ENCODE measurements at places on chromosomes 1 and 21.

- DNase-seq: no peak
Measured at GRCh38 chr1:6507037-6507428, 15.6 kb upstream of the PLEKHG5 start.

DNA sequence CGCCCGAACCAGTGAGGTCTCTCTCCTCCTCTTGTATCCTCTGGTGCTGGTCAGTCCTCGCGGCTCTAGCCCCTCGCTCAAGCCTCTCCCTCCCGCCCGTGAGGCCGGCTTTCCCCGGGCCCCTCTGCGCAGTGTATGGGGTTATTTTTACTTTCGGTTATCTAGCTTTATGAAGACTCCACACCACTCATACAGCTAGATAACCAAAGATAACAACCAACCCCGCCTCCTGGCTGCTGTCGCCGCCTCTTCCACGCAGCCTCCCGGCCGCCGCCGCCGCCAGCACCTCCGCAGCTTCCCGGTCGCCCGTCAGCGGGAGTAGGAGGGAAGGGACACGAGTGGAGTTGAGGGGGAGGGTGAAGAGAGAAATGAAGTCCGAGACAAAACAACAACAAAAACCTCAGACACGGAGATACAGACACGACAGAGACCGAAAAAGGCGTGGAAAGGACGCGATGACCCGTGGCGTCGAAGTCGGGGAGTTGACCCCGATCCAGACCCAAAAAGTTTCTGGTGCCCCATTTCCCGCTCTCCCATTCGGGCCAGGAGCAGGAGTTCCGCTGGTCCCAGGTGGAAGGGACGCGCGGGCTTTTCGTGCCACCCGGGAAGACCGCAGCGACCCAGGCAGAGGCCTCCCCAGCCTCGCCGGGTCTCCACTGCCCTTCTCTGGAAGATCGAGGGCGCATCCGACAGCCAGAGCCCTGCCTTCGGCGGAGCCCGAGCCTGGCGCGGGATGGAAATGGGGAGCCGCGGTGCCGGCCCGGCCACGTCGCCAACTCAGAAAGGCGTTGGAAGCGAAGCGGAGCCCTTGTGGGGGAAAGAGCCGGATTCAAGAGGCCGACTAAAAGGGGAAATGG is 51.4 kb downstream of the RHBG start:
- peak; percentile 37 for DNase-seq

- DNase-seq: no peak
Measured at GRCh38 chr1:57612833-57613232, 189.0 kb upstream of the DAB1 start.

DNA sequence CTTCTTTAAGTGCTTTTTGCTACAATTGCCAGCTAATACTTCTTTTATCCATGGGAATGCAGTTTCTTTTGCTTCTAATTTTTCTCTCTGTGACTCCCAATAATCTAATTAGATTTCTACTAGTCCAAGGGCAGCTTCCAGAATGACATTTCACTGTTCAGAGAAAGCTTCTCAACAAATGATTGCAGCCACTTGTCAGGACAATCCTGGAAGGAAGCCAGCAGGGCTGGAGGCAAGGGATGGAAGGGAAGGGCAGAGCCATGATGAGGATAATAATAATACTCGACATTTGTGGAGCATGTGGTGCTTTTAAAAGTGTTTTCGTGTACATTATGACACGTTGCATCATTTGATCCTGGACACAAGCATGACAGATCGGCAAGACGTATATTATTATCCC is 19.4 kb downstream of the F11R start:
- no peak for DNase-seq

DNA sequence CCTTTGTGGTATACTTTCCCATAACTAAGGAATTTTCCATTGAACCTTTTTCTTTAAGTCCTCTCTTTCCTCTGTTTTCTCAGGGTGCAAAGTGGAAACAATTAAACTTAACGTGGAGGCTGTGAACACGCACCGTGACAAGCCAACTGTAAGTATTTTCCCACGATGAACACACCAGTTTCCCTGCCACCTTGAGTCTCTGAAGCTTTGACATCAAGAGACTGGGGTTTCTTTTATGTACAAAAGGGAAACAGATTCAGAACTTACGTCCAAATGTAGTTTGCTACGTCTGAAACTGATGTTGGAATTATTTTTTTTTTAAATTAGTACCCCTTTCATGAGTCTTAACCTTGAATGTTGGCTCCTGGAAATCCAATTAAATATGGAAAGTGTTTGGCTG is 17.2 kb upstream of the C4BPB start:
- no peak for DNase-seq

DNA sequence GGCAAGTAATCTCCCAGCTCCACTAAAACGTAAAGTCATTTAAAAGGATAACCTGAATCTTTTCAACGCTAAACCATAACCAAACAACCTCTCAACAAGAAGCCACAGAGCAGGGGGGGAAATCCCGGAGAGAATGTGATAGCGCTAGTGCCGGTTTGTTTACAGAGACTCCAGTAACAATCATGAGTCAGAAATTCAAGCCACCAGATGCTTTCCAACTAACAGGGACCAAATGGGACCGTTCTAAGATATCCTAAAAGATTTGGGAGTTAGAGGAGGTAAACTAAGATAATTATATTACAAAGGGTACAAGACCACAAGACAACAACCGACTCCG is 825 bp downstream of the DCAF8 start:
- DNase-seq: peak; percentile 44

GRCh38 chr21:40688106-40688864 is 158.7 kb downstream of the DSCAM start:
- no peak for DNase-seq

GRCh38 chr1:26938004-26938658 is 16.6 kb downstream of the NUDC start:
- no peak for DNase-seq

DNA sequence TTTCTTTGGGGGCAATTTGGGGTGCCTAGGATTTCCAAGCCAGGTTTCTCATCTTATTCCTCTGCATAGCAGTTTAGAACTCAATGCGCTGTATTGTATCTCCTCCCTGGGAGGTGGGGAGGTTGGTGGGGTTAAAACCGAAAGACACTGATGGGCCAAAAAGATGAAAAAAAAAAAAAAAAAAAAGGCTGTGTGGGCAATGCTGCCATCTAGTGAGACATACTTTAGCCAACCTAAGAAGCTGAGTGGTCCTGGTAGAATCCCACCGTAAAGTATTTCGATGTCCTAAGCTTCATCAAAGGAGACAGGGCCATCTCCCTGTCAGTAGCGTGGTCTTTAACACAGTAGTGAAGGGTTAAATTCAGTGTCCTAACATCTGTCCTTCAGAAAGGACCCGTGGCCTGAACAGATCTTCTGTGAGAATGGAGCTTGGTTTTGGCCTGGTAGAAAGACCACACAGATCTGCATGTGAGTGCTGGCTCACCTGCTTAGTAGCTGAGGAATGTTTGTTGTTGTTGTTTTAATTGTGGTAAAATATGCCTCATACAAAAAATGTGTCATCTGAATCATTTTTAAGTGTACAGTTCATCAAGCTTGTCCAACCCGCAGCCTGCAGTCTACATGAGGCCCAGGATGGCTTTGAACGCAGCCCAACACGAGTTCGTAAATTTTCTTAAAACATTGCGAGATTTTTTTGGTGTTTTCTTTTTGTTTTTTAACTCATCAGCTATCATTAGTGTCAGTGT is 226.2 kb downstream of the KIF26B start:
- no peak for DNase-seq

- no peak for DNase-seq
Measured at GRCh38 chr1:80218112-80218511, 1211.6 kb upstream of the ADGRL4 start.

GRCh38 chr1:207321790-207322645 is 540 bp downstream of the CD55 start:
- no peak for DNase-seq

- DNase-seq: no peak
Measured at GRCh38 chr1:84712276-84712874, 22.1 kb upstream of the SSX2IP start.

- DNase-seq: no peak
Measured at GRCh38 chr1:217004776-217005436, 281.7 kb upstream of the ESRRG start.

GRCh38 chr1:118190561-118190960 is 5.5 kb upstream of the SPAG17 start:
- no peak for DNase-seq

GRCh38 chr1:44655609-44656008 is 18.7 kb downstream of the TMEM53 start:
- DNase-seq: no peak

DNA sequence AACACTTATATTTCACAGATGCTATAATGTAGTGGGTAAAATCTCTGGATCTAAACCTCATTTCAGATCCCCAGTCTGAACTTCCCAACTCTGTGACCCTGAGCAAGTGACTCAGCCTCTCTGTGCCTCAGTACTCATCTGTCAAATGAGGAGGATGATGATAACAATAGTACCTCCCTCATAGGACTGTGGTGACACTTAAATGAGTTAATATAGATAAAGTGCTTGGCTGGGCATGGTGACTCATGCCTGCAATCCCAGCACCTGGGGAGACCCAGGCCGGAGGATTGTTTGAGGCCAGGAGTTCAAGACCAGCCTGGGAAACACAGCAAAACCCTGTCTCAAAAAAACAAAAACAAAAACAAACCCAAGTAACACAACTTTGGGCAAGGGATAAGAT is 4.7 kb upstream of the ECE1 start:
- no peak for DNase-seq

- no peak for DNase-seq
Measured at GRCh38 chr1:201786824-201787223, 42.1 kb upstream of the IPO9 start.

DNA sequence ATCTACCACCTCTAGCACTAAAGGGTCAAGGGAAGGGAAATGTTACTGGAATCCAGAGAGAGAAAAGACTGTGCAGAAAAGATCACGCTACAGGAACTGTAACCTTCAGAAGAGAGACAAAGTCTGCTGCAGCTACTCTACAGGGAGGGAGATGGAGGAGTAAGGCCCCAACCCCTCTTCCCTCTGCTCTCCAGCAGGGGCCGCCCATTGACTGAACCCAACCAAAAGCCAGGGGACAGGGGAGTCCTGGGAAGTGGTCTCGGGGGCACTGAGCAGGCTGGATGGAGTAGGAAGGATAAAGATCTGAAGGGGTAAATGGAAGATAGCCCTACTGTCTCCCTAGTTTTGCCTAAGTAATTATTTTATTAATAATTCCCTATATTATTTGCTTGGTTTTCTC is 72.8 kb upstream of the NR5A2 start:
- DNase-seq: no peak

GRCh38 chr1:118047650-118048224 is 118.2 kb downstream of the WDR3 start:
- no peak for DNase-seq

- DNase-seq: peak; percentile 66
Measured at GRCh38 chr1:94805912-94806311, 14.2 kb upstream of the SLC44A3 start.

DNA sequence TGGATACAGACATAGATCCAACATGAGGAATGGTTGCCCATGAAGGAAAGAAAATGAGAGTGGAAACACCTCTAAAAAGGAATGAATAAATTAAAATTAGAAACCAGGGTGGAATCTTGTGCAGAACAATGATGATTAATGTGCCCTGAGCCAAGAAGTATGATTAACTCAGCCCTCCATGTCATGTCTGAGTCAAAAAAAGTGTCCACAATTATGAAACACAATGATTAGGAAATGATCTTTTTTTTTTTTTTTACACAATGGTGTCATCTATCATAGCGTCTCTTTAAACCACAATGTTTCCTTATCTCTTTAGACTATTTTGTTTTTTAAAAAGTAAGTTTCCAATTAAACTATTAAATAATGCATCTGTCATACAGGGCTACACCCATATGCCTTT is 78.9 kb upstream of the RAB4A start:
- DNase-seq: no peak

GRCh38 chr1:187617776-187618175 is 789.0 kb downstream of the PLA2G4A start:
- DNase-seq: no peak

DNA sequence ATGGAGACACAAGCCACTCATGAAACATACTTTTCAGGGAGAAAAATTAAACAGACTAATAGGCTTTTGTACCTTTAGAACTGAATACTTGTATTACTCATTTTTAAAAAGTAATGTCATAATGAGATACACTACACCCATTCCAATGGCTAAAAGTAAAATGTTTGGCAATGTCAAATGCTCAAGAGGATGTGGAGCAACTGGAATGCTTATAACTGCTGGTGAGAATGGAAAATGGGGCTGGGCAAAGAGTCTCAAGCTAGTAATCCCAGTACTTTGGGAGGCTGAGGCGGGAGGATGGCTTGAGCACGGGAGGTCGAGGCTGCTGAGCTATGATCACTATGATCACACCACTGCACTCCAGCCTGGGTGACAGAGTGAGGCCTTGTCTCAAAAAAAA is 86.3 kb downstream of the NKAIN1 start:
- DNase-seq: no peak

DNA sequence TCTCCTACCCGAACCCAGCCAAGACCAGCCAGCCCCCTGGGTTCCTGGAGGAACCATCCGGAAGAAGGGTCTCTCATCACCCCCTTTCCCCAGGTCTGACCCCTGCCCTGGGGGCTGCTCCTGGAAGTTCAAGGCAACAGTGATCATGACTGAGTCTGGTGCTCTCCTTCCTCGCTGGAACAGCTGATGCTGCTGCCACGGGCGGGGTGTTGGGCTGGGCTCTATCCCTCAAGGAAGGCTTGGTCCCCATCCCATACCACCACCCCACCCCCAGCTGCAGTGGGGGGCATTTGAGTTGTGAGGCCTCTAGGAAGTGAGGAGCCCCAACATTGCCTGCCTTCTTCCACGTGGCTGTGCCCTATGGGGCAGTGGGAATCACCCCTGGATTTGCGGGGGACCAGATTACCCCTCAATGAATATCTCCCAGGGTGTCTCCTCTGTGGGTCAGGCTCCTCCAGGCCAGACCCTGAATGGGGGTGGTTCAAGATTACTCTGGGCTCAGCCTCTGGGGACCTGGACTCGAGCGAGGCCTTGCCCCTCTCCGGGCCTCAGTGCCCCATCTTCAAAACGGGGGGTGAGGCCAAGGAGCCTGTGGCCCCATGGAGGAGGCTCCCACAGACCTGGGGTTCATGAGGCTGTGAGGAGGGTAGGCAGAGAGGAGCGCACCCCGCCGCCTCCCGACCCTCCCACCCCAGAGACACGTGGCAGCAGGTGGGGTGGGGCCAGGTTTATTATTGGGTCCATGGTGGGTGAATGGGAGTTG is 2.8 kb downstream of the MASP2 start:
- DNase-seq: no peak

GRCh38 chr1:229283183-229283611 is 12.3 kb downstream of the RAB4A start:
- DNase-seq: no peak

GRCh38 chr1:247500865-247501264 is 35.4 kb downstream of the OR2C3 start:
- no peak for DNase-seq

DNA sequence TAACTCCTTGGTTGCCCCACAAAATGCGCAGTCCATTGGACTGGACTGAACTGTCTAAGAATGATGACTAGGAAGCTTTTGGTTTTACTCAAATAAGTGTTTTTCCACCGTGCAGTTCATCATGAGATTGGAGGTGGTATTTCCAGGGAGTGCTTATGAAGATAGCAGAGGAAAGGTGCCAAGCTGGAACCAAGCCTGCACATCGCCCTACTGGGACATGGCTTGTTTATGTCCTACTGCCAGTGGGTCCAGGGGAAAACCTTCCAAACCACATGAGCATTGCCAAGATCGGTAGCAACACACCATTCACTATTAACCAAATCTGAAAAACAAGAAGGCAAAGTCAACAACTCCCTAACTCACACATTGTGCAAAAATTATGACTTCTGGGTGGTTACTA is 54.7 kb upstream of the DSCAM start:
- DNase-seq: no peak

- DNase-seq: no peak
Measured at GRCh38 chr1:228105996-228106799, 2.9 kb downstream of the MRPL55 start.

All from femur (tissue), 1 donor.